Heart left ventricle (tissue), 16 donors: ENCODE measurements at places on chromosomes 2 and 18. TPM values are rescaled to one million over a fixed set of nuclear protein-coding genes. Genes with fewer than 3 reads are reported as not detected.

Gene B4GALT6
- polyA plus RNA-seq, result 1.7 TPM

Gene SERPINB4
- polyA plus RNA-seq, result 0.85 TPM

Gene SLC38A11
- 0.55 TPM for polyA plus RNA-seq

Gene ANKRD30BL
- polyA plus RNA-seq, result not detected

Gene C2orf92
- 11.0 TPM for polyA plus RNA-seq

Gene MYO7B
- polyA plus RNA-seq, result 1.1 TPM

Gene HADHB
- 526 TPM for polyA plus RNA-seq

Gene ATP8B1
- polyA plus RNA-seq, result 3.7 TPM

Gene FOXI3
- not detected for polyA plus RNA-seq
